ENCODE measurements at places on chromosomes 16 and 17.

- no peak for DNase-seq
These were observed 4.6 kb downstream of the CNTD1 start for GRCh38 chr17:42803074-42803883.

- DNase-seq = no peak
These were observed 47.7 kb upstream of the XYLT1 start for GRCh38 chr16:17518441-17518840.

DNA sequence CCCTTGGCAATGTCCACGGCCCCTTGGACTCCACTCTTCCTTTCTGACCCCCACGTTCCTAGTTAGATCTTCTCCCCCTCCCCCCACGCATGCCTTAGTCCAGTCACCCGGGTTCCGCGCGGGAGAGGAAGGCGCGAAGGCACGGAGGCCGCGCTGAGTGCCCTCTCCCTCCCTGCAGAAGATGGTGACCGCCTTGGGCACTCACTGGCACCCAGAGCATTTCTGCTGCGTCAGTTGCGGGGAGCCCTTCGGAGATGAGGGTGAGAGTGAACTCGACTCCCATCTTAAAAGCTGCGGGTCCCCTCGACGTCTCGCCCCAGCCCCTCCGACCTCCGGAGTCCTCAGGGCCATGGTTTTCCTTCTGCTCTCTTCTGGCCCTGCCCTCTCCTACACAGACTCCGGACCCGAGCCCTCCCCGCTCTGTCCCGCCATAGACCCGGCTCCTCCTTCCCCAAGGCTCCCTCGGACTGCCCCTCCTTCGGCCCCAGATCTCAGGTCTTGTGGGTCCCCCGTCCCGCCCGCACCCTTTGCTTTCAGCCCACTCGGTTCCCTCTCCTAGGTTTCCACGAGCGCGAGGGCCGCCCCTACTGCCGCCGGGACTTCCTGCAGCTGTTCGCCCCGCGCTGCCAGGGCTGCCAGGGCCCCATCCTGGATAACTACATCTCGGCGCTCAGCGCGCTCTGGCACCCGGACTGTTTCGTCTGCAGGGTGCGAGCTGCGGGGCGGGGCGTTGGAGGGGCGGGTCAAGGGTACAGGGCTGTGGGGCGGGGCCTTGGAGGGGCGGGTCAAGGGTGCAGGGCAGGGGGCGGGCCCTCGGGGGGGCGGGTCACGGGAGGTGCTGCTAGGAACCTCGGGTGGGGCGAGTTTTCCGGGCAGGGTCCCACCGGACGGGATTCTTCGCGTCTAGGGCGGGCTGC is 4.6 kb downstream of the TGFB1I1 start:
- DNase-seq = no peak

DNA sequence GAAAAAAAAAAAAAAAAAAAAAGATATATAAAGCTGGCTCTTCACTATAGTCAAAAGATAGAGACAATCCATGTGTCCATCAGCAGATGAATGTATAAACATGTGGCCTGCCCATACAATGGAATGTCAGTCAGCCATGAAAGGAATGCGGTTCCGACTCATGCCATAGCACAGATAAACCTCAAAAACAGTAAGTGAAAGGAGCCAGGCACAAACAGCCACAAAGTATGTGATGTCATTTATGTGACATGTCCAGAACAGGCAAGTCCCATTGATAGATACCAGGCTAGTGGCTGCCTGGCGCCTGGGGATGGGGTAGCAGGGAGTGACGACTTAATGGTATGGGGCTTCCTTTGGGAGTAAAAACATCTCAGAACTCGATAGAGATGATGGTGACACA is 155.7 kb downstream of the CMIP start:
- DNase-seq = no peak

- DNase-seq = no peak
These were observed 163.7 kb downstream of the TMEM114 start for GRCh38 chr16:8426569-8426968.

- no peak for DNase-seq
These were observed 10.5 kb downstream of the OSBPL7 start for GRCh38 chr17:47810901-47811635.

DNA sequence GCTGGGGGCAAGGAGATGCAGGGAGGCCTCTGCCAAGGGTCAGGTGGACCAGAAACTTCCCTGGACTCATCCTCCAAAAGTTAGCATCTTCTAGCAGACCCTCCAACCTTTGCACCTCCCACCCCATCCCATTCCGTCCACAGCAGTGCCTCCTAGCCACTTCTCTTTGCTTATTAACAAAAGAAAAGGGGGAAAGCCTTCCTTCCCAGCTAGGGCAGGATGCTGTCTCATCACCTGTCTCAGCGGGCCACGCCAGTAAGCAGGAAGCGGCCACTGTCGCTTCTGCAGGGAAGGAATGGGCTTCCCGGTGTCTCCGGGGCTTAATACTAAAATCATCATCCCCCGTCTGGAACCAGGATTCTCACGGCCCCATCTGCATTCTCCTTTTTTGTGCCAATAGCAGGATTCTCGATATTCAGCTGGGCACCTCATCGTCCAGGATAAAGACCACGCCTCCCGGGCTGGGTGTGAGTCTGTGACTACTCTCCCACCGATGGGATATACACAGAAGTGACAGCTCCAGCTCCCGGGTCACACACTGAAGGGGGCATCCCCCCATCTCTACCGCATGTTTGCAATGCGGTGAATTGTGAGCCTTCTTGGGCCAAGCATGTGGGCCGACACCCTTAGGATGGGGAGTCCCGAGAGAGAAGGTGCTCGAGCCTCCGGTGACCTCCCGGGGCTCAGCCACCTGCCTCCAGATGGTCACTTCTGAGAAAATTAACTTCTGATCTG is 15.5 kb upstream of the RBFOX3 start:
- no peak for DNase-seq

DNA sequence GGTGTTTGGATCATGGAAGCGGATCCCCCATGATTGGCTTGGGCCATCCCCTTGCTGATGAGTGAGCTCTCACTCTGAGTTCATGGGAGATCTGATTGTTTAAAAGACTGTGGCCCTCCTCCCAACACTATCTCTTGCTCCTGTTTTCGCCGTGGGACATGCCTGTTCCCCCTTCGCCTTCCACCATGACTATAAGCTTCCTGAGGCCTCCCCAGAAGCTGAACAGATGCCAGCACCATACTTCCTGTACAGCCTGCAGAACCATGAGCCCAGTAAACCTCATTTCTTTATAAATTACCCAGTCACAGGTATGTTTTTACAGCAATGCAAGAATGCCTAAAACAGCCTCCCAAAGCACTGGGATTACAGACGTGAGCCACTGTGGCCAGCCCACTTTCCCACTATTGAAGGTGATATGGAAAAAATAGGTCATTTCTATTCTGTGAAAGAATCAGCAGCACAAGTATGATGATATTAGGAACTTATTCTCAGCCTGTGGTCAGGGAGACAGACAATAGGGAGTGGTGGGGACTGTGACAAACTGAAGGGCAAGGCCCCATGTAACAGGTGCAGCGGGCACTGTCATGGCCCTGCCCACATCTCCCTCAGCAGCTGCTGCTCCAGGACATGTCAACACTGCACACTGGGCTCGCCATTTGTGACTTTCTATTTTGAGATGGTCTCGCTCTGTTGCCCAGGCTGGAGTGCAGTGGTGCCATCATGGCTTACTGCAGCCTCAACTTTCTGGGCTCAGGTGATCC is 33.7 kb upstream of the LITAF start:
- DNase-seq = no peak

- DNase-seq = no peak
These were observed 25.9 kb downstream of the CYB561 start for GRCh38 chr17:63419949-63420867.

GRCh38 chr16:11384956-11385586 is 39.8 kb downstream of the RMI2 start:
- no peak for DNase-seq

DNA sequence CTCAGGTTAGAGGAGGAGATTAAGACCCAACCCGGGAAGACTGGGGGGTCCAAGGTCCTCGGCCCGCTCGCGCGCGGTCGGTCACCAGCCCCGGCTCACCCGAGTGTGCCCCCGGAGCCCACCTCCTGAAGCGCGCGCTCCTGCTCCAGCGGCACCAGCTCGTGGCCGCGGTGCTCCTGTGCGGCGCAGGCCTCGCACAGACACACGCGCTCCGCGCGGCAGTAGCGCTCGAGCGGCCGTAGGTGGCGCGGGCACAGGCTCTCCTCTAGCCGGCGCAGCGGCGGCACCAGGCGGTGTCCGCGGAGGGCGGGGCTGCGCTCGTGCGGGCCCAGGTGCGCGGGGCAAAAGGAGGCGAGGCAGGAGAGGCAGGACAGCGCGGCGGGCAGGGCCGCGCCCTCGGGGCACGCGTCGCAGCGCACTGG is 618 bp downstream of the TRIM47 start:
- no peak for DNase-seq

Data from left kidney (tissue), 8 donors.